Endothelial cell (in vitro differentiated cells): ENCODE measurements at places on chromosomes 4 and X. TPM values are rescaled to one million over a fixed set of nuclear protein-coding genes. Genes with fewer than 3 reads are reported as not detected.

DNA sequence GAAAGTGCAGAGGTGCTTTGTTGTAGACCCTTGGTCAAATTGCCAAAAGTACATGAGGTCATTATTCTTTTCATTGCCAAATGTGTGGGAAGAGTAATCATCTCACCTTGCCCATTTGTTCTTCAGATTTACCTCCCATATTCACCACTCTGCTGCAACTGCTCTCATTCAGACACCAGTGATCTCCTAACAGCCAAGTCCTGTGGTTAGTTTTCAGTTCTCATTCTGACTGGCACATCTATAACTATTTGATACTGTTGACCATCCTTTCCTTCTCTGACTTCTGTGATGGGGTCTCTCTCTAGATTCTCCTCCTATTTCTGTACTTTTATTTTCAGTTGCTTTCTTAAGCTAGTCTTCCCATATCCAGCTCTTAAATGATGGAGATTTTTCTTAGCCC lies 39.8 kb downstream of the GRIA3 start:
- no peak for DNase-seq
- H3K27me3 ChIP-seq = no peaks in the 10 kb centered on the region
- H3K4me3 ChIP-seq = no peak overlapping the region
- H3K36me3 ChIP-seq = no peaks in the 10 kb centered on the region

DNA sequence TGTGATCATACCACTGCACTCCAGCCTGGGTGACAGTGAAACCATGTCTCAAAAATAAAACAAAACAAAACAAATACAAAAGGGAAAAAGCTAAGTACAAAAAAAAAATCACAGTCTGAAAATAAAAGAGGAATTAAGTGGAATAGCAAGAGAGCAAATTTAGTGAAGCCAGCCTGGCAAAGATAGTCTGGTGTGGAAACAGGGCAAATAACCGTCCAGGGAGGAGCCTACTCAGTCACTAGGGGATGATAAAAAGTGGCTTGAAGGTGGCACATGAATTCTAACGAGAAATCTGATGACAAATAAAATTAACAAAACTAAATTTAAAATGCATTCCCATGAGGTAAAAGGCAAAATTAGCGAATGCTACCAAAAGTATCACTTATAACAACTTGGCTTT lies 8.2 kb downstream of the PDGFC start:
- DNase-seq = no peak
- H3K4me1 ChIP-seq = peaks cover 40% of the 10 kb centered on the region
- peaks cover 2% of the 10 kb centered on the region for H3K27me3 ChIP-seq
- H3K36me3 ChIP-seq = no peaks in the 10 kb centered on the region
- H3K4me3 ChIP-seq = no peak overlapping the region
- H3K27ac ChIP-seq = no peak overlapping the region

DNA sequence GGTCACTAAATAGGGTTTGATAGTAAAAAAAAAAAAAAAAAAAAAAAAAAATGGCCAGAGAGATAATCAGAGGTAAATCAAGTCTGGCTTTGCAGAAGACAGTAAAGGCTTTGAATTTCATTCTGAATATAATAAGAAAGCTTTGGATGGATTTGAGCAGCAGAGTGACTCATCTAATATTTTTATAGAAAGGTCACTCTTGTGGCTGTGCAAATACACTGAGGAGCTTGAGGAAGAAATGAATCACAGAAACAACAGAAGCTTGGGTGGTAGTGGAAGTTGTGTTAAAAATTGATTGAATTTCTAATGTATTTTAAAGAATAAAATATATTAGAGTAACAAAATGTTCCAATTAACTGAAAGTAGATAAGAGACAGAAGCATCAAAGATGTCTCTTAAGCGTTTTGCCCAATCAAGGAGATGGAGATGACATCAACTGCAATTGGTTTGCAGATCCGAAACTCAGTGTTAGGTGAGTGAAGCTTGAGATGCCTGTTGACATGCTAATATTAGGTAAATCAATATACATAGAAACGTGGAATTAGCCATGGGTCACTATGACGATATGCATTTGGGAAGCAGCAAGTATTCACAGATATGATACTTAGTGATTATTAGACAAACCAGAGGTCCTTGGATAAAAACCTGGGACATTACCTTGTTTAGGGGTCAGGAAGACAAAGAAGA lies 280.5 kb downstream of the GPM6A start:
- no peaks in the 10 kb centered on the region for H3K27me3 ChIP-seq
- H3K4me1 ChIP-seq = no peaks in the 10 kb centered on the region
- DNase-seq = no peak
- no peaks in the 10 kb centered on the region for H3K36me3 ChIP-seq

DNA sequence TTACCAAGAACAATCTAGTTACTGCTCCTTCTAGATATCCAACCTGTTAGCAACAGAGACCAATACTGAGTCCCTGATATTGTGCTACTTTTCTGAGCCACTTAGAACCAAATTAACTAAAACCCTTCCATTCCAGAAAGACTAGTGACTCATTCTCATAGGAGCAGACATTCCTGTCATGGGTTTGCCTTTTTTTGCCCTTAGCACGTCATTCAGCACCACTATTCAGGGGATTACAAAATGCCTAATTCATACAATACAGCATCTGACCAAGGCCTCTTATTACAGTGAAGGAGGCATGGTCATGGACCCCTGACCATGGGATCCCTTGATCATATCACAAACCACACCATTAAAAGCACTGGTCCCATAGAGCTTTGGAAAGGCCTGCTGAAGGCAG lies 123.8 kb upstream of the CXCL13 start:
- no peaks in the 10 kb centered on the region for H3K4me1 ChIP-seq
- H3K27me3 ChIP-seq = no peaks in the 10 kb centered on the region
- no peak overlapping the region for H3K4me3 ChIP-seq
- DNase-seq = no peak
- no peaks in the 10 kb centered on the region for H3K36me3 ChIP-seq
- H3K27ac ChIP-seq = no peak overlapping the region

GRCh38 chr4:81621490-81621889 lies 149.8 kb upstream of the RASGEF1B start:
- DNase-seq = no peak
- H3K4me3 ChIP-seq = no peak overlapping the region
- H3K27me3 ChIP-seq = peaks cover 3% of the 10 kb centered on the region
- H3K4me1 ChIP-seq = peaks cover 11% of the 10 kb centered on the region
- no peak overlapping the region for H3K27ac ChIP-seq

DNA sequence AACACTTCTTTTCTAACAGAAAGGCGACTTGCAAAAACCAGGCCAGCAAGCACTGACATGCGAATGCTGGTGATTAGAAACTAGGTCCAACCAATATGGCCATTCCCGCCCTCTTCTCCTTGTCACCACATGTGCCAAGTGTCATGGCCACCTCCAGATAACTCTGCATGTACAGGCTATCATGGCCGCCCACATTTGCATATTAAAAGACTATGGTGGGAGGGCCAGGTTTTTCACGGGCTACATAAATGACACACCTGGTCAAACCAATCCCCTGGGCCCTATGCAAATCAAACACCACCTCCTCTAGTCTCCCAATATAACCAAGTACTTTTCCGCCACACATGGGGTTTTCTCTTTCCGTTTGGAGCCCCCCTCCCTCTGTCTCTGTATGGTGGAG lies 40.1 kb downstream of the NUDT11 start:
- H3K4me3 ChIP-seq = no peak overlapping the region
- no peaks in the 10 kb centered on the region for H3K36me3 ChIP-seq
- H3K4me1 ChIP-seq = no peaks in the 10 kb centered on the region

- no peak overlapping the region for H3K27ac ChIP-seq
- no peaks in the 10 kb centered on the region for H3K36me3 ChIP-seq
- peaks cover 14% of the 10 kb centered on the region for H3K4me1 ChIP-seq
- H3K4me3 ChIP-seq = no peak overlapping the region
- DNase-seq = no peak
These were observed 71.7 kb downstream of the MID1 start for GRCh38 chrX:10548688-10549087.

DNA sequence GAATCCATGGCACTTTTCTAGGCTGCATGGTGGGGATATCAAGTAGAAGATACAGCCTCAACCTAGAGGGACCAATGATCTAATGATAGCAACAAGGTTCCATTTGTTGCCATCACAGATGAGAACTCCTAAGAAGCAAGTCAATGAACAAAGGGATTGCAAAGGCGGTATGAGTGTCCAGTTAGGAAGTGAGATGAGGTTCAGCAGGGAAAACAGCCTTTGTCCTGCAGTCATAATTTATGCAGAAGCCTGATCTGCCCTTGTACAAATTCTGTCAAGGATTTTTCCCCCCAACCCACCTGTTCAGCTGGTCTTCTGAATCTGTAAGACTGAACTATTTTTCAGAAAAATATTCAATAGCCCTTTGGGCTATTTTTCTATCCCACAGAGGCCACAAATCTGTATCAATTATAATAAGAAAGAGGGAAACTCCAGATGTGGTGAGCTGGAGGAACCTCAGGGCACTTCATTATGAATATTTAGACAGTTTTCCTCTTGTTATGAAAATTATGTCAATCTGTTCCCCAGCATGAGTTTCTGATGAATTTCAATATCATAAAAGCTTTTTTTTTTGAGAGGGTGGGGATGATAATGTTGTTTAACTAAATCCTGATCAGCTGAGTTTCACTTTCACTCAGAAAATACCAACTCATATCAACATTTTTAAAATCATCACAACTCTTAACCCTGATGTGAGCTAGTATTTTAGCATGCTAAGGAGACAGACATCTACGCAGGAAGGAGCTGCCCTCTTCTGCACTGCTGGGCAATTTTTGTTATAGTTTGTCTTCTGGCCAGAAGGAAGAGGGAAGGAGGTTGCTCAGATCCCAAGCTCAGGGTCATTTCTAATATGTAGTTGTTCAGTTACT lies 127.2 kb upstream of the MAP3K15 start:
- no peak overlapping the region for H3K4me3 ChIP-seq
- DNase-seq = no peak
- H3K36me3 ChIP-seq = peaks cover 8% of the 10 kb centered on the region
- no peaks in the 10 kb centered on the region for H3K27me3 ChIP-seq
- H3K27ac ChIP-seq = no peak overlapping the region

GRCh38 chr4:107388736-107389274 lies 331.2 kb downstream of the PAPSS1 start:
- no peak for DNase-seq
- H3K27ac ChIP-seq = no peak overlapping the region
- no peak overlapping the region for H3K4me3 ChIP-seq
- no peaks in the 10 kb centered on the region for H3K36me3 ChIP-seq
- no peaks in the 10 kb centered on the region for H3K4me1 ChIP-seq

GRCh38 chr4:156176896-156177295 lies 223.2 kb upstream of the CTSO start:
- no peaks in the 10 kb centered on the region for H3K36me3 ChIP-seq
- no peak overlapping the region for H3K27ac ChIP-seq
- H3K4me1 ChIP-seq = no peaks in the 10 kb centered on the region
- no peak for DNase-seq

GRCh38 chr4:128416921-128417320 lies 129.3 kb upstream of the PGRMC2 start:
- no peak overlapping the region for H3K4me3 ChIP-seq
- no peak overlapping the region for H3K27ac ChIP-seq
- H3K4me1 ChIP-seq = no peaks in the 10 kb centered on the region
- no peaks in the 10 kb centered on the region for H3K36me3 ChIP-seq

DNA sequence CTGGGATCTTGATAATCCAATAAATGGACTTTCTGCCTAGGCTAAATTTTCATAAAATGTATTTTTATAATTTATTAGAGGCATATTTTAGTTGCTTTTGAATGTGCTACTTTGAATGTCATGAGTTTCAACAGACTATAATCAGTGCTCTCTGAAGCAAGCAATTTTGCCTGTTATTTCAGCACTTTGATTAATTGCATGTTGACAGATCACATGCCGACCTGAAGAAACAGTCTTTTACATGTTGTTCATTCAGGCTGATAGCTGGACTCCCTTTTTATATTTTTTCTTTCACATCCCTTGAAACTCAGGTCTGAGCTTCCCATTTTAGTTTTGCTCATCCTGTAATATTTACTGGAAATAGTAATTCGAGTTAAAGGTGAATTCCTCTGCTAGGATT lies 341.0 kb downstream of the NAP1L3 start:
- H3K36me3 ChIP-seq = no peaks in the 10 kb centered on the region
- no peaks in the 10 kb centered on the region for H3K4me1 ChIP-seq
- DNase-seq = no peak
- H3K27ac ChIP-seq = no peak overlapping the region
- no peak overlapping the region for H3K4me3 ChIP-seq

DNA sequence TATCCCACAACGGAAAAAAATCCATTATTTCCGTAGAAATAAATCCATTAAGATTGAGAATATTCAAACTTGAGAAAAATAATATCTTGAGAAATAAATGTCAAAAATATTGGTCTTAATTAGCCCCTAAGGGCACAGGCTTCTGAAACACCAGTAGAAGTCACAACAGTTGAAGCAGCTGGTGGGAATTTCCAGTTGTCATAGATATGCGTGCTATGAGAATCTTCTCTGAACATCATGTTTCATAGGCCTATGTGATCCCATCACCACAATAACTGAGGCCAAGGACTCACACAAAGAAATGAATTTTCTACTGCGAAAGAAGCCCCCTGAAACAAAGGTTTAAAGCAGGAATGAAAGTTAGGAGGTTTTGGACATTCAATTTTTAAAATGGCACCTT lies 292.0 kb downstream of the DTHD1 start:
- no peak overlapping the region for H3K27ac ChIP-seq
- H3K27me3 ChIP-seq = no peaks in the 10 kb centered on the region
- no peak overlapping the region for H3K4me3 ChIP-seq
- no peaks in the 10 kb centered on the region for H3K36me3 ChIP-seq
- no peak for DNase-seq

DNA sequence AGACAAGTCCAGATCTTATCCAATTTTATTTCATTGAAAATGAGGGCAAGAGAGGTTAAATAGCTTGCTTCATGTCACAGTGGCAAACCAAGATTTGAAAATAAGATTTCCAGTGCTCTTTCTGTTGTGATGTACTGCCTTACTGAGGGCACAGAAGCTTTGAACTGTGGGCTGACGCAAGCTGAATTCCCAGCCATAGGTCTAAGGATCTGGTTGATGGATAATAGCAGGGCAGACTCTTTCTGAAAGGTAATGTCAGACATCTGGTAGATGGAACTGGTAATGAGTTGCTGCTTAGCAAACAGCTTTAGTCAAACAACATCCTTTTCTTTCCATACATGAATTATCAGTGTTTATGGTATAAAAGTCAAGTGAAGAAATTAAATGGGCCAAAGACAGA lies 193.9 kb upstream of the RASGEF1B start:
- no peak for DNase-seq
- H3K36me3 ChIP-seq = no peaks in the 10 kb centered on the region
- no peak overlapping the region for H3K27ac ChIP-seq
- no peaks in the 10 kb centered on the region for H3K4me1 ChIP-seq
- H3K27me3 ChIP-seq = no peaks in the 10 kb centered on the region

- no peaks in the 10 kb centered on the region for H3K36me3 ChIP-seq
- peak; percentile 65 for DNase-seq
- H3K27ac ChIP-seq = no peak overlapping the region
- no peaks in the 10 kb centered on the region for H3K27me3 ChIP-seq
These were observed 213.4 kb upstream of the S100G start for GRCh38 chrX:16436348-16437188.

ATP1B4 gene
- total RNA-seq = not detected

VEGFC gene
- total RNA-seq = 0.92 TPM

HTN3 gene
- total RNA-seq = not detected

CCDC110 gene
- total RNA-seq = 0.67 TPM

TMPRSS11F gene
- not detected for total RNA-seq

PAPSS1 gene
- total RNA-seq = 450 TPM

SLBP gene
- 33.2 TPM for total RNA-seq

KDR gene
- 924 TPM for total RNA-seq

SCD5 gene
- 0.38 TPM for total RNA-seq

UGT2B10 gene
- total RNA-seq = not detected
